NCI-H345 (cell line): ENCODE measurements at places on chromosomes 13 and 19.

GRCh38 chr13:38656699-38657098 lies 30.2 kb upstream of the FREM2 start:
- no peak for DNase-seq

DNA sequence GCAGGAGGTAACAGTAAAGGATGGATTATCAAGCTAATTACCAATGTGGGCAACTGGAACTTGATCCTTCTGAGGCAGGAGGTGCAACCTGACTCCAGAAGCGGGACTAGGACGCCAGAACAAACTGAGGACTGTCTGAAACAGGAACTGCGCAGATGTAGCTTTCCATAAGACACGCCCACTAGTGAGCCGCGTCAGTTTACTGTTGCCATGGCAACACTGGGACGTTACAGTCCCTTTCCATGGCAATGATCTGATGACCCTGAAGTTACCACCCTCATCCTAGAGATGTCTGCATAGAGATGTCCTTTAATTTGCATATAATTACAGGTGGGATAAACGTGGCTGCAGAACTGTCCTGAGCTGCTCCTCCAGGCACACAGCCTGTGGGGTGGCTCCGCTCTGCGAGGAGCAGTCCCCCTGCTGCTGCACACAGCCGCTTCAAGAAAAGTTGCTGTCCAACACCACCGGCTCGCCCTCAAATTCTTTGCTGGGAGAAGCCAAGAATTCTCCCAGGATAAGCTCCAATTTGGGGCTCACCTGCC lies 816.6 kb downstream of the UQCRFS1 start:
- DNase-seq, result no peak

GRCh38 chr13:109998684-109999533 lies 212.5 kb upstream of the IRS2 start:
- DNase-seq, result no peak

DNA sequence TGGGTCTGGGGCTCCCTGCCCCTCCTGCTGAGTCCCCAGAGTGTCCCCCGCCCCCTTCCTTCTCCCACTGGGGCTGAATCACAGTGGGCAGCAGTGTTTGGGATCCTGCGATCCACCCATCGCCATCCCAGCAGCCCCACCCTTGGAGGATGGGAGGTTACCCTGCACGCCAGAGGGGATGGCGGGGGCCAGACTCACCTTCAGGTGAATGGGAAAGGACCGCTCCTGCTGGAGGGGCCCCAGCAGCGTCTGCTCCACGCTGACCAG lies 569 bp downstream of the DLEU7 start:
- DNase-seq, result no peak

DNA sequence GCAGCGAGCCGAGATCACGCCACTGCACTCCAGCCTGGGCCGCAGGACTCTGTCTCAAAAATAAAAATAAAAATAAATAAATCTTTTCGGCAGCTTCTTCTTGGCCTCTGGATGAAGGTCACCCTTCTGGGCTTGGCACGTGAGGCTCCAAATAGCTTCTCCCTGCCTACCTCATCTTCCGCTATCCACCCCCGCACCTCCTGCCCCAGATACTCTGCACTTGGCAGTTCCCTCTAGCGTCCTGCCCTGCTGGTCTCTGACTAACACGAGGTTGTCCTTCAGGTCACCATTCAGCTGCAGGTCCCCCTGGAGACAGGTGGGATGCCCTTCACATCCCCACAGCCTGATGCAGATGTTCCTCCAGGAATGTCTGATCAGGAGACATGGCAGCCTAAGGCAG lies 8.5 kb upstream of the CCL25 start:
- DNase-seq, result no peak

DNA sequence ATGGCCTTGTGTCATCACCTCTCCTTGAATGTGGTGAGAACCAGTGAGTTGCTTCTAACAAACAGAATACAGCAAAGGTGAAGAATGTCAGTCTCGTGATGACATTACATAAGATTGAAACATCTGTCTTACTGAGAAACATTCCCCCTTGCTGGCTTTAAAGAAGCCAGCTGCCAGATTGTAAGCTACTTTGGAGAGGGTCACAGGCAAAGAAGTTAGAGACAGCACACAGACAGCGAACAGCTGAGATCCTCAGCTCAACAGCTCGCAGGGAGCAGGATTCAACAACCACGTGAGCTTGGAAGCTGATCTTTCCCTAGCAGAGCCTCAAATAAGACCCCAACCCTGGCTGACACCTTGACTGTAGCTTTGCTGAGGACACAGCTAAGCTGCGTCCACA lies 367.9 kb downstream of the LIG4 start:
- DNase-seq, result no peak

- peak; percentile 40 for DNase-seq
Measured at GRCh38 chr13:112510002-112510780, 77.8 kb downstream of the TUBGCP3 start.

GRCh38 chr13:27997904-27998522 lies 9.5 kb upstream of the URAD start:
- DNase-seq, result peak; percentile 9

DNA sequence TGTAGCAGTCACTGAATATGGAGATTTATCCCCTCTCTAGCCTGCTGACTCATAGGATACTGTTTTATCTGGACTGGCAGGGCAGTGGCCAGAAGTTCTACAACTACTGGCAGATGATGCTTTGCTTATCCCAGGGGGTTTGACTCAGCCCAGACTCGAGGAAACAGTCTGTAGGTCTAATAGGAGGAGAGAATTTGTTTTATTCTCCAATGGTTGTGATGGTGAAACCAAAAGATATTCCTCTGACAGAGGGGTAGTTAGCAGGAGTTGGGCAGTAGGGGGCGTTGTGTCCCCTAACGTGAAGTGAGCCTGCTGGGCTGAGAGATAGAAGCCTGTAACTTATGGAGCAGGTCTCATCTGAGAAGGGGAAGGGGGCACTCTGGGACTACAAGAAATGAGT lies 74.9 kb downstream of the WTIP start:
- no peak for DNase-seq

DNA sequence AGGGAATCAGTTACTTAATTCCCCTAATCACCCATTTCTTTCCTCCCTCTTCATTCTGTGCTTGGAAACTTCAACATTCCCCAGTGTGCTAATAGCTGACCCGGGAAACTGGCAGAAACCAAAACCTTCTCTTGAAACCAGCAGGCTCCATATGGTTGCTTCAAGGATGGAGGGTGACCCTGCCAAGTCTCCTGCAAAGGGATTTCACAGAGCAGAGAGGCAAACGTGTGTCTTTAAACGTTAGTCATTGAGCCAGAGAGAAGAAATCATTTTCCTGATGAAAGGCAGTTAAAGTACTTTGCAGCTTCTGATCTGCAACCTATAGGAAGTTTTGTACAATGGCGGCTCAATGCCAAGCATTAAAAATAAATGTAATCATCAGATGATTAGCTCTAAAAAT lies 220.9 kb downstream of the POU4F1 start:
- no peak for DNase-seq

DNA sequence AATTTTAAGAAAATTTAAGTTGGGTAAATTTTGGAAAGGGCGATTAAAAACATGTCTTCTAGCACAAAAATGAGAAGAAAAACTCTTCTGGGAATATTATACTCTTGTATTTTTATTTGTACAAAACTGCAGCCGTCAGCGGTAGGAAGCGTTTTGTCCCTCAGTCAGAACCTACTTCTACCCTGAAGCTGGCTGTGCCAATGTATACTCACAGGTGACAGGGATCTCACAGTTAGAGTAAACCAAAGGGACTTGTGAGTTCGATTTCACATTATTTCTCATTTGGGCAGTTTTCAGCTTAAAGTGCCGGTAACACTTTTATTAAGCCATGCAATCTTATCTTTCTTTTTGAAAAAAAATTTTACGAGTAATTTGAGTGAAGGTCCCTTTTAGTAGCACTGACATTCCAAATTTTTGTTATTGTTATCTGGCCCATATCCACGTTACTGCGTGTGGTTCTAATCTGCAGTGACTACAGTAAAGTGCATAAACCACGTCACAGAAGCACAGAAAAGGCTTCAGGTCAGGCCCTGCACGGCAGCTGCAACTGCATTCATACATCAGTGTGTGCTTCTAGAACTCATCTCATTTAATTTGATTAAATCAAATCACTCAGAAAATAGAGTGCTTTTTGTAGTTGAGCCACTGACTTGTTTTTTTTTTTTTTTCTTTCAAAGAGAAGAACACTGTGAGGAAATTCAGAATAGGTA lies 387.3 kb downstream of the LIG4 start:
- DNase-seq, result no peak

GRCh38 chr13:88217883-88218282 lies 546.7 kb downstream of the SLITRK5 start:
- no peak for DNase-seq

DNA sequence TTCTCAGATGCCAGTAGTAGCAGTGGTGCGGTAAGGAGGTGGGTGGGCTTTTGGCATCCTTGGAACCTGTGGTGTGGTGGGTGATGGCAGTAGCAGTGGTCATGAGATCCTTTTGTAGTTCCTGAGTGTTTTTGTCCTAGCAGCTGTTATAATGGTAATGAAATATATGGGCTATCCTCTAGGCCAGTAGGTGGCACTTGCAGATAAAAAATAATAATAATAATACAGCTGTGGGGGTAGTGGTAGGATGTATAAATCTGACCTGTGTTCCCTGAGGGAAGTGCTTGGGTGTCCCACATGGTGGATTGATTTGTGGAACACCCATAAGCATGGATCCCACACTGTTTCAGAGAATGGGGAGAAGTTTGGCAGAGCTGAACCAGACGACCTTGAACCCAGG lies 334.0 kb downstream of the SLITRK5 start:
- no peak for DNase-seq

- no peak for DNase-seq
Measured at GRCh38 chr19:34124828-34125227, 47.5 kb upstream of the LSM14A start.

- DNase-seq, result no peak
Measured at GRCh38 chr13:40780822-40781401, 8.5 kb upstream of the SLC25A15 start.

- DNase-seq, result no peak
Measured at GRCh38 chr19:30135797-30136196, 193.8 kb downstream of the URI1 start.

- DNase-seq, result no peak
Measured at GRCh38 chr19:32580353-32580900, 563 bp upstream of the PDCD5 start.

- no peak for DNase-seq
Measured at GRCh38 chr13:36332986-36333385, 13.2 kb downstream of the SPART start.

DNA sequence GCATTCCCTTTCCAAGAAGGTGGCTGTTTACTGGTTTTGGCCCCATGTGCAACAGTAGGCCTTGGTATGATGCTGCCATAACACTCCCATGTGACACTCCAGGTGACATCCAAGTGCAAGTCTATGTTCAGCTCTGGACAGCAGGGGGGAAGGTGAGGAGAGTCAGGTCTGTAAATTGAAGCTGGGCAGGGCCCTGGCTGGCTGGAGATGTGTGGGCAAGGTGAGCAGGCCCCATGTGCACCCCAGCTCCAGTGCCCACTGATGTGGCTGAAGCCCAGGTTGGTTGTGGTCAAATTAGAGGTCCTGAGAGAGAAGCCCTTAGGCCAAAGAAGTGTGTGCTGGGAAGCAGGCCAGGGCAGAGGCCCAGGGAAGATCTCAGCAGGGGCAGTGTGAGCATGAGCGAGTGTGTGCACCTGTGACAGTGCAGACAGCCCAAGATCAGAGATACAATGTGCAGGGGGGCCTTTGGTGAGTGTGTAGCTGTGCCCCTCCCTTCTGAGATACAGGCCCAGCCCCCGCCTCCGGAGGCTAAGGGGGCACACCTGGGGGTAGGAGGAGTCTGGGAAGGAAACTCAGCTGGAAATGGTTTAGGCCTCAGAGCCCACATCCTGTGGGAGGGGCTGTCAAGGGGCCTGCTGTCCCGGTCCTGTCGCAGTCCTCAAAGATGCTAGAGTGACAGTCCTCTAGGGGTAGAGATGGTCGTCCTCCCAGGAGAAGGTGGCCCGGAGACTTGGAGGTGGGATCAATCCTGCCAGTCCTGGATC lies 18.6 kb downstream of the DEDD2 start:
- DNase-seq, result no peak

DNA sequence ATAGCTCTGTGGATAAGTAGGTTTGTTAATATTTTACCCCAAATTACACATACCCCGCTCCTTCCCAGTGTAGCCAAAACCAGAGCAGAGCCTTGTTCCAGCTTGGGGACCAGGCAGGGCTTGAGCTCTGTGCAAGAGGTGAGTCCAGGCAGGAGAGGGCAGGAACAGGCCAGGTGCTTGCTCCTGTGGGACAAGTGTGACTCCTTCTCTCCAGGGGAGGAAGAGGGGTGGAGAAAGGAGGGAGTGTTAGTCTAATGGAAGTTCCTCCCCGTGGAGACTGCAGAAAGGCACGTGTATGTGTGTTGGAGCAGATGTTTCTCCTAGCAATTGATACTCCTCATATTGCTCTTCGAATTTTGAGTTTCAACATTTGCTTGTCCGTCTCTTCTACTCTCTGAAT lies 201.0 kb downstream of the FGF9 start:
- DNase-seq, result no peak

DNA sequence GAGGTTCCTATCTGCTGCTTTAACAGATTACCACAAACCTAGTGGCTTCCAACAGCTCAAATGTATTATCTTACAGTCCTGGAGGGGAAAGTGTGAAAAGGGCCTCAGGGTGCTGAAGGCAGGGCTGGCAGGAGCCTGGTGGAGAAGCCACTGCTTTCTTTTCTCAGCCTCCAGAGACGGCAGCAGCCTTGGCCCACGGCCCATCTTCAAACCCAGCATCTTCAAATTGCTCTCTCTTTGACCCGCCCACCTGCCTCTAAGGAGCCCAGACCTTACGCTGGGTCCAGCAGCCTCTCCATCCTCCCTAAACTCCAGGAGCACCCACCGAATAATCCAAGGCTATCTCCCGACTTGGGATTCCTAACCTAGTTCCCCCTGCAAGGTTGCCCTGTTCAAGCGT lies 35.6 kb downstream of the C13orf46 start:
- peak; percentile 15 for DNase-seq
